NCI-H2171 treated with DMSO at 0.1 percent for 48 hours (cell line): ENCODE measurements at places on chromosomes 2 and 18.

DNA sequence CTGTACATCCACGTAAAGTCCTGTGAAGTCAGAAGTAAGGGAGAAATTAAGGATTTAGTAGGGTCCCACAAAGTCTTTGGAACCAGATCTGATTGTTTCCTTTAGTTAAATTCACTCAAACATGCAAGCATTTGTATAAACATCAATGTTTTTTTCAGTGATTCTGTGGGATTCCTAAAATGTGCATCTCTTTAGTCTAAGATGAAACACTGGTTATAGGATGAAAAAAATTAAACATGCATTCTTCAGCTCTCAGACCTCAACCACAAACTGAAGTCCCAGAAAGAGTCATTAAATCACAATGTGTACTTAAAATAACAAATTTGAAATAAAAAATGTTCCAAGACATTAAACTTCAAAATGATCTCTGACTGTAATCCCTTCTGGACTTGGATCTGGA lies 76.5 kb upstream of the APCDD1 start:
- DNase-seq: no peak

- DNase-seq: no peak
Measured at GRCh38 chr2:46499392-46499785, 20.0 kb downstream of the TMEM247 start.

DNA sequence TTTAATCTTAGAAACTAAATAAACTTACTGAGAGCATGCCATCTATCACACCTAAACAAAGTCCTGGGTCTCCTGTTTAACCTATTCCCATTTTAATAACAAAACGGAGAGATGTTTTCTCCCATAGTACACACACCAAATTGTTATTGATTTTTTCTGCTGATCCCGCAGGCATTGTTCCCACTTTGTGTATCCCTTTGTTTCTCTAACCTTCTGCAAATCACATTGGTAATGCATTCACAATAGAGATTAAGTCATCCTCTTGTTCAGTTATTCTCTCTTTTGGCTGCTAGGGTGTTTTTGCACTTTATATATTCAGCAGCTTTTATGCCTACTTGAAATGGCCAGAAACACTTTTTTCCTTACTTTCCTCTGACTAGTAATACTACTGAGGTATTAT lies 1071.9 kb upstream of the CDH2 start:
- no peak for DNase-seq

- DNase-seq: no peak
Measured at GRCh38 chr2:219739866-219740440, 112.5 kb downstream of the SLC4A3 start.

DNA sequence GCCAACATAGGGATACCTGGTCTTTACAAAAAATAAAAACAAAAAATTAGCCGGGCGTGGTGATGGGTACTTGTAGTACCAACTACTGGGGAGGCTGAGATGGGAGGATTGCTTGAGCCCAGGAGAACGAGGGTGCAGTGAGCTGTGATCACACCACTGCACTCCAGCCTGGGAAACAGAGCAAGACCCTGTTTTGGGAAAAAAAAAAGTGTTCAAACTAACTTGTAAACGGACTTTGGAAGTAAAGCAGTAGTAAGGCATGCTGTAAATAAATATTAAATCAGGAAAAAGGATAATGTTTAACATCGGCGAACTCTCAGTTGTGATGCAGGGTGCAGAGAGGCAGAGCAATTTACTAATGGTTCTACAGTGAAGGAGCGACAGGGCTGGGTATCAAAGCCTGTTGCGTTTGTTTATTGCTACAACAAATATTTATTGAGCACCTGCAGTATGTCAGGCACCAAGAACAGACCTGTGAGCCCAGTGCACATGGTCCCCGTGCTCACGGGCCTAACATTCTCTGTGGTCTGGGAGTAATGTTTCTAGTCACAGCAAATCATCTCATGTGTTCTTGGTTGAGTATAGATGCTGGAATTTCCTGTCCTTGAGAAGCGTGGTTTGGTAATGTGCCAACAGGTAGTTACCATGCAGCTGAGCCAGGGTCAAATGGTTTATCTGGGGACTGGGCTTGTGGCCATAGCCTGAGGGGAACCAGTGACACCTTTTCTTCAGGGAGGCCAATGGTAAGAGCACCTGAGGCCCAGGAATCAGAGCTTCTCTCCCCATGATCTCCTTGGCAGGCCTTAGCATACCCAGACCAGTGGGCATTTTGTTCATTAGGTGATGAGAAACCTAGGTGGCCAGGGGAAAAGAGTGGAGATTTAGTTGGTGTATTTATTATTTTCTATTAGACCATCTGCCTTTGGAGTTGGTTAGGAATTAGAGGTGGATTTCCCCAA lies 27.9 kb upstream of the GREB1 start:
- no peak for DNase-seq

DNA sequence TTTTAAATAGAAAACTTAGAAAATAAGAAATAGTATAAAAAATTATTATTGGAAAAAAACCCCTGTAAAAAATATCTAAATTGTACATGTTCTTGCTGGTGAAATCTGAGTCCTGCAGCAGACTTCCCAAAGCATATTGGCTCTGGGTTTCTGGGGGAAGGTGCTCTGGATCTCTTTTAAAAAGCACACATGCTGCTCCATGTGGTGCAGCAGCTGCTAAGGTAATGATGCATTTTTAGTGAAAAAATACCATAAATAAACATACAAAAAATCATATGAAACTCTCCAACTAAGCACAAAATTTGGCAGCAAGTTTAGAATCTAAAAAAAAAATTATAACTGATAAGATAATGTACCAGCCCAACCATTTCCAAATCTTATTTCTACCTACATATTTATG lies 216.5 kb downstream of the GPD2 start:
- peak; percentile 82 for DNase-seq

DNA sequence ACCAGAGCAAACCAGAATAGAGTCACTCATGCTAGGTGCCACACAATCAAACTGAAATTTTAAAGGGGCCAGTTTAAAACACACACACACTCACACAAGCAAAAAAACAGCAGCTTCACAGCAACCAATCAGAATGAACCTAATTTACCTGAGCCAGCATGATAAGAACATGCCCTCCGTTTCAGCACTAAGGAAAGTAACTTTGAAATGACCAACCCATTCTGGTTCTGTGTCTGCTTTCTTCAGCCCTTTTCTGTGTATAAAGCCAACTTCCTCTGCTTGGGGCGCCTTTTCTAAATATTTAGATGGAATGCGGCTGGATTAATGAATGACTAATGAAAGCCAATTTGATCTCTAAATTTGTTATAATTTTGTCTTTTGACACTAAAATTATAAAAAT lies 629.1 kb downstream of the ZEB2 start:
- DNase-seq: no peak

DNA sequence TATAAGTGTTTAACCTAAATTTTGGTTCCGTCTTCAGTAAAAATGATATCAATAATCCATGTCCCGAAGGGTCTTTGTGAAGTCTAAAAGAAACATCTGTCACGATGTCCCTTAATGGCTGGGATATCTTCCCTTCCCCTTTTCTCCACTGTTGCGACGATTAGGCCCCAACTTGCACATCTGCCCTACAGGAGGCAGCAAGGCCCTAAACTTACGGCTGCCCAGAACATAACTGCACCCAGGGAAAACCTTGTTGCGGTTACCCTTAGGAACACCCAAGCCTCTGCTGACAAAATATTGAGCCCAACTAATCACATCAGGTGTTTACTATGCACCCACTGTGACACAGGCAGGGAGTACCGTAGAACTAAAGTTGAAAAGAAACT lies 1.3 kb upstream of the SMAD2 start:
- peak; percentile 80 for DNase-seq

DNA sequence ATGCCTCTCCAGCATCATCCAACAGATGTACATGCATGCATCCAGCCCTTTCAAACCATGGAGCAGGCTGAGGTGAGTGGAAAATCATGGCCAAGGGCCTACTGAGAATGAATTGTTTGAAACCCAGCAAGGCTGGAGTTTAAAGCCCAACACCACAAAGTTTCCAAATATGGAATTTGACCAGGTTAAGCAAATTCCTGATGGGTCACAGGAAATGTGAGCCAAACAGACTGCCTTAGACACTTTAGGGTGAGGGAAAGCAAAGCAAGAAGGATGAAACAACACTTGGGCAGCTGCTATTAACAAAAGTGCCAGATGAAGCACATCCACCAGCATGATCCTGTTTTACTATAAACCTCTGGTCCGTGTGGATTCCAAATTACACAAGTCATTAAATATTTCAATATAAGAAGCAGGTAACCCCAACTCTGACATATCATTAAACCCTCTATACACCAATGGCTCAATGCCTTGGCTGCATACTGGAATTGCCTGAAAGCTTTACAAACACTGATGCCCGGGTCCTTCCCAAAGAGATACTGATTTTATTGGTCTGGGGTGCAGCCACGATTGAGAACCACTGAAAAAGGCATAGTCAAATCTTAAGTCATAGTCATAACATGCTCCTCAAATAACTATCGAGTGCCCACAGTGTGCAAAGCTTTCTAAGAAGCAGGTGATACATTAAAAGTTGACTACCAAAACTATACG lies 9.1 kb downstream of the KLF7 start:
- no peak for DNase-seq

DNA sequence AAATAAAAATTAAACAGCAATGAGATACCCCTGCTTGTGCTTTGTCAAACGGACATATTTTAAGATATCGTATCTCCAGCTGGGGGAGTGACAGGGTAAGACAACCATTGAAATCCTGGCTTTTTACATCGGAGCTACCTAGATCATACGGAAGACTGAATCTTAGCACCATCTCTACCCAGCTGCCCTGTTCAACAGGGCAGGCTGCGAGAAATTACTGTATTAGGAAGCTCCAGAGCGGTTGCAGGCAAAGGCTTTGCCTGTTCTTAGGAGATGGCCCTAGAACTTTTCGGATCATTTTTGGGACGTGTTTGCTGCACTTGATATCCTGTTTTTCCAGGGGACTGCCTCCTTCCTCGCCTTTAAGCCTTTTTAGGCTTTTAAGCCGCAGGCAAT lies 2.0 kb upstream of the PRKCE start:
- DNase-seq: peak; percentile 16

- DNase-seq: no peak
Measured at GRCh38 chr2:85975581-85975980, 86.8 kb upstream of the ST3GAL5 start.

GRCh38 chr2:95326433-95327140 lies 29.4 kb downstream of the KCNIP3 start:
- DNase-seq: no peak

DNA sequence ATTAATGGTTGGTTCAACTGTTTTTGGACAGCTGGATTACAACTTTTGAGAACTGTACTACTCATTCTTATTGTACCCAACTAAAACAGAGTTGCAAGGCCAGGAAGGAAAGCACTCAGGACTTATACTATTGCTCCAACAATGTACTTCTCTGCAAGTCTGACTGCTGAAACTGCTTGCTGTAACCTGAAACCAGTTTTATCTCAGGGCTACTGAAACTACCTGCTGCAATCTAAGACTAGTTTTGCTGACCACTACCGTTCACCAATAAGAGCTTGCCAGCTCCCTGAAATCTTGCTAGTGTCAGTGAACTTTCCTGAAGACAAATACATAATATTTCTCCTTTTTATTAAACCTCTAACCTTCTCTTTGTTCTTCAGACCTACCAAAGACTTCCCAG lies 157.3 kb downstream of the CDCA7 start:
- no peak for DNase-seq

DNA sequence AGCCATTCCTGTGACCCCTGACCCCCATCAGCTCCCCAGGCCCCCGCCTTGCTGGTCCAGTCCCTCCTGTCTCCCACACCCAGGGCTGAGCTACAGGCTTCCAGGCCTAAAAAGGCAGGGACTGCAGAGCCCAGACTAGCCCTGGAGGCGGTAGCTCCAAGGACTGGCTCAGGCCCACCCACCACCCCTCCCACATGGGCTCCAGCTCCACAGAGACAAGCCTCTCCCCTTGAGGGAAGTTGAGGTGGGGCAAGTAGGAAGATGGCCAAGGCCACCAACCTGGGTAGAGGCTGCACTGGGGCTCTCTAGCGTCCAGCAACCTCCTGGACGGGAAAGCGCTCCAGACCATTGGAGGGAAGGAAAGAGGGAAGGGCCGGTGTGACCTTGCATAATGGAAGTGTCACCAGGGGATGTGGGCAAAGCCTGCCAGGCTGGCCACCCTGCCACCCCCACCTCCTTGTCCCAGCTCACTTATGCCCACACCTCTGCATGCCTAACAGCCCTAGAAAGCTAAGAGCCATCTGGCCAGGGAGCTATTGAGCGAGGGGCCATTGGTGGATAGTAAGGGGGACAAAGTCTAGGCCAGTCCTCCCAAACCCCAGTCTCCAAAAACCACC lies 63.1 kb downstream of the TNS1 start:
- DNase-seq: no peak

- DNase-seq: no peak
Measured at GRCh38 chr2:147572622-147573021, 272.2 kb upstream of the ACVR2A start.

GRCh38 chr2:28610583-28611201 lies 114.8 kb downstream of the PLB1 start:
- DNase-seq: no peak

DNA sequence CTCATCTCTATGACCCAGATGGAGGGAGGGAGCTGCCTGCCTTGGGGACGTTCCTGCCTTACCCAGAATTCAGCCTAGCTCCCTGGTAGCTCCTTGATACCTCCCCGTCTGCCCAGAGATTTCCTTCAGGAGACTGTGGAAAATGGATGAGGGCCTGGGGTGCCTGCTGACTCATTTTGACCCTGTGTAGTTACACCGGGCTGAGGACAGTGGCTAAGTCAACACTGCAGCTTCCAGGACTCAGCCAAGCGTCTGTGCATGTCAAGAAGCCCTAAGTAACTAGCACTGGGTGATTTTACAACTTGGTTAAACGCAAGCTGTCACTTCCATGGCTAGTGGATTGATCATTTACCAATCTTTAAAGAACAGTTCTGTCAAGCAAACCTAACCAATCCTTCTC lies 23.3 kb upstream of the EPAS1 start:
- no peak for DNase-seq

DNA sequence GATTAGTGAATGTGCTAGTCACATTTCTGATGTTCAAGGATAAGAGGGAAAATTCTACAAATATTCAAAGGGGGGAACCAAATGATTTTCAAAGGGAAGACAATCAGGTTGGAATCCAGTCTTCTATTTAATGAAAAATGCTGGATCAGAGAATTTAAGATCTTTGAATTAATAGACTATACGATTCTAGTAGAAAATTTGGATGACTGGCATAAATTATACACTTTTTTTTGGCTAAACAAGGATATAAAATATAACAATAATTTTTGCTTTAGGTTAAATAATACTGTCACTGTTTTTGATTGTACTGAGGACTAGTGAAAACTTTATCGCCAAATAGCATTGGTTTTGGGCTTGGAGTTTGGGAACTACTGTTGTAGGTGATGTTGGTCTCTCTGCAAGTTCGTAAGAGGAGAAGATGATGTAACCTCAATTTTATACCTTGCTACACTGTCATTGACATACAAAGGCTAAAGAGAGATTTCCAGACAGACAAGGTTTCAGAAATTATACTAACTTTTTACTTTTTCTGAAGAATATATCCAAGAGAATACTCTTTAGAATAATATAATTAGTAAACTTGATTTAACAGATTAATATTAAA lies 51.3 kb downstream of the NCOA1 start:
- DNase-seq: no peak
